Osteoblast (primary cell): ENCODE measurements at places on chromosomes 1 and 21. TPM values are rescaled to one million over a fixed set of nuclear protein-coding genes. Genes with fewer than 3 reads are reported as not detected.

The ILDR2 gene
- under 0.01 and 0.36 TPM in 2 replicates for total RNA-seq

The PLPPR5 gene
- not detected in 2 replicates for total RNA-seq

The CLIC6 gene
- under 0.01 TPM in 2 replicates for total RNA-seq

The SMCP gene
- not detected in 2 replicates for total RNA-seq

The GPATCH4 gene
- total RNA-seq: 8.0 and 11.2 TPM in 2 replicates

The LAD1 gene
- total RNA-seq: not detected in 2 replicates

The CASZ1 gene
- 0.36 and 0.59 TPM in 2 replicates for total RNA-seq

The CR1 gene
- total RNA-seq: under 0.01 TPM in 1 of 2 replicates, not detected in the other

The DUSP23 gene
- total RNA-seq: 13.8 and 15.9 TPM in 2 replicates

The UBE2U gene
- not detected in 2 replicates for total RNA-seq

The GBP3 gene
- total RNA-seq: 22.4 and 39.1 TPM in 2 replicates

The NBPF14 gene
- 42.4 and 68.4 TPM in 2 replicates for total RNA-seq

The RASAL2 gene
- total RNA-seq: 59.4 and 61.3 TPM in 2 replicates

The FMO2 gene
- total RNA-seq: 2.7 and 2.9 TPM in 2 replicates

The SAMD11 gene
- total RNA-seq: 7.7 and 8.3 TPM in 2 replicates

The TEKT2 gene
- total RNA-seq: 0.29 TPM in 1 of 2 replicates, not detected in the other

The LMX1A gene
- not detected in 2 replicates for total RNA-seq

The HSPA6 gene
- total RNA-seq: 0.36 and 0.88 TPM in 2 replicates

The PROK1 gene
- total RNA-seq: not detected in 2 replicates

The SYT2 gene
- total RNA-seq: under 0.01 TPM in 1 of 2 replicates, not detected in the other

The PRELP gene
- total RNA-seq: 0.29 and 0.36 TPM in 2 replicates

The DIPK1A gene
- total RNA-seq: 29.0 and 29.8 TPM in 2 replicates

The TFF2 gene
- total RNA-seq: not detected in 2 replicates

The RIT1 gene
- 36.9 and 39.5 TPM in 2 replicates for total RNA-seq

The RIPPLY3 gene
- total RNA-seq: not detected in 2 replicates

The SPRR4 gene
- not detected in 2 replicates for total RNA-seq

The MAP3K21 gene
- total RNA-seq: under 0.01 TPM in 2 replicates

The SPRR2A gene
- total RNA-seq: not detected in 2 replicates
